ELF-1 (cell line): ENCODE measurements at places on chromosomes 6 and 20.
A peak's percentile ranks its signal among the peaks of the same experiment; 100 is the strongest.

DNA sequence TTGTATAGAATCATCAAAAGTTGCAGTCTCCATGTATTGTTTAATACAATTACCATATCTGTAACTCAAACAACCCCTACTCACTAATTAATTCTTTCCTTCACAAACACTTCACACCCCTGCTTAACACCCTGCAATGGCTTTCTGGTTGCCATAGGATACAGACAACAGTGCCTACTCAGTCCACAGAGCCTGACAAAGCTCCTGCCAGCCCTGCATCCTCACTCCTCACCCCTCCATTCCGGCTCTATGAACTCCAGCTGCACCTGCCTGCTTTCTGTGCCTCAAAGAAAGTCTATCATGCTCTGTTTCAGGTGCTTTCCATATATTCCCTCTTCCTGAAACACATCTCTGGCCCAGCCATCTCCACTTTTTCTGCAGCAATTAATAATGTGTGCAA, 253.4 kb downstream of the HACE1 start:
- DNase-seq = no peak

GRCh38 chr20:53298911-53299310, 294.7 kb downstream of the ZNF217 start:
- no peak for DNase-seq

DNA sequence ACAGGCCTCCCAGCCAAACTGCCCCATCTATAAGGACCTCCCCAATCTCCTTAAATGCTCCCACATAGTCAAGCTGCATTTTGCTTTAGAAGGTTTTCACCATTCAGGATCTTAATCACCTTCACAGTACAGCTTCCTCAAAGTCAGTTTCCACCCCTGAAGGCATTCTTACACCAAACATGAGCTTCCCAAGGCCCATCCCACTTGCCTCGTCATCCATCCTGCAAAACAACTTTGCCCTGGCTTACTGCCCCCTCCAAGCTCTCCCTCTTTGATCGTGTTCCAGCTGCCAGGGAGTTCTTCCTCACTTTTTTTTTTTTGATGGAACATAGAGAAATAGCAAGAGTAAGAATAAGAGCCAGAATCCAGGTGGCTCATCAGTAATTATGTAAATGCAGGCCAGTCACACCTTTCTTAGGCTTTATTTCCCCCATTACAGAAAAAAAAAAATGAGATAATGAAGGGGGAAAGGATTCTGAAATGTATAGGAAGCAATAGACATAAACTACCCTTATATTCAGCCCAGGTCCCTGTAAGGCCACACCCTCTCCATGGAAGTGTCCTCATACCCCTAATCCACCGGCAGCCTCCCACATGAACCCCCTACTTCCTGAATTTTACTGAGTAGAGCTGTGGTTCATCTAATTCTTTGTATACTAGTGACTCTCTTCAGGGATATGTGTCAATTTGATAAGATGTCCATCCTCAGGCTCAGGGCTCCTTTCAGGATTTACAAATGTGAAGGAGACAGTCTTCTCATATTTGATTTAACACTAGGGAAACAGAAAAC, 12.7 kb downstream of the TRIM27 start:
- peak; percentile 18 for DNase-seq

GRCh38 chr6:142185641-142186040, 38.6 kb downstream of the VTA1 start:
- DNase-seq = no peak

GRCh38 chr6:80151635-80152034, 45.2 kb downstream of the BCKDHB start:
- DNase-seq = no peak

DNA sequence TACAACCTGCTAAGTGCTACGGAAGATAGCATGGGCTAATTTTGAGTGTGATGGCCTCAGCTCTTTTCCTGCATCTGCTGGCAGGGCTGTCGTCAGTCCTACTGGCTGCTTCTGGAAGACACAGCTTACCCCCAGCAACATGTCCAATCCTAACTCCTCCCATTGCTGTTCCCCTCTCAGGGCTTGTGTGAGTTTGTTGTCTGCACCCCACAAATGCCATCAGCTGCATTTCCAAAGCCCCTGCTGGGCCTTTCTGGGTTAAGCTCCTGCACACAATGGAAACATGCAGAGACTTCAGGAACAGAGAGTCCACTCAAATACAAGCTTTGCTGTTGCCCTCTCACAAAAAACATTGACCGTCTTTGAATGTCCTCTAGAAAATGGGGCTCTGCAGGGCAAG, 84.7 kb downstream of the RNF182 start:
- no peak for DNase-seq

DNA sequence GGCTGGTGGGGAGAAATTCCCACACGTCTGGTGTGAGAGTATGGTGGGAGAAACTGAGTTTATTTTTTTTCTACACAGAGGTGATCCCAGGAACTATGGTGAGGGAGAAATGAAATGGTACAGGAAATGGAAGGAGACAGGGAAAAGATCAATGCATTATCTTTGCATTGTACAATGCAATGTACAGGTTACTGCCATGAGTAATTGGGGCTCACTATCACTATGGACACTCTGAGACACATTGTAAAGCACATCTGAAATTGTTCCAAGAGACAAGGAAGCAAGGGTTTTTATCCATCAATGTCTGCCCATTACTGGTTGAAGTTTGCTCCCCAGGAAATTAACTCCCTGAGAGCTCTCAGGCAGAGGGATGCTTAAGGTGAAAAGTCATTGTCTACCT, 21.7 kb upstream of the FAM184A start:
- DNase-seq = no peak

DNA sequence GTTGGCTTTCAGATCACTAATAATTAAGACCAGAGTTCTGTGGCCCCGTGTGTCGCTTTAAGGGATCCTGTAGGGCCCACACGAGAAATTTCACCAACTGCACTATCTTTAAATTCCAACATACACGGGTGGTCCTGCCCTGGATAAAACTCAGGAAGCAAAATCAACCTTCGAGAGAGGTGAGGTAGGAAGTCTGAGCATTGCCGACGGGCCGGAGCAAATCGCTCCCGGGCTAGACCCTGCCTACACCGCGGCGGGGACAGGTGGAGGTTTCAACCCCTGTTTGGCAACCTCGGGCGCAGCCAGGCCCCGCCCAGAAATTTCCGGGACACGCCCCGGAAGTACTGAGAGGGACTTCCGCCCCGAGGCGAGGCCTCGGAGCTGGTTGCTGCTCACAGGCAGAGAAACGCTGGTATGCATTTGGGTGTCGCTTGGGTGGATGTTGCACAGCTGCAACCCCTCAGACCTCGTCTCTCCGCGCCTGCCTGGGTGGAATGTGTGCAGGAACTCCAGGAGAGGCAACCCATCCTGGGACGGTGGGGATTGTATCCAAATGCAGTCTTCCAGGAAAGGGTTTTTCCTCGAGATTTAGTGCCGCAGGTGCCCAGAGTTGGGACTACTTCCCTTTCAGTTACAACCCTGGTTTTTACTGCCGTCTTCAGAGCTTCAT, 19.9 kb downstream of the ZKSCAN8 start:
- peak; percentile 93 for DNase-seq

DNA sequence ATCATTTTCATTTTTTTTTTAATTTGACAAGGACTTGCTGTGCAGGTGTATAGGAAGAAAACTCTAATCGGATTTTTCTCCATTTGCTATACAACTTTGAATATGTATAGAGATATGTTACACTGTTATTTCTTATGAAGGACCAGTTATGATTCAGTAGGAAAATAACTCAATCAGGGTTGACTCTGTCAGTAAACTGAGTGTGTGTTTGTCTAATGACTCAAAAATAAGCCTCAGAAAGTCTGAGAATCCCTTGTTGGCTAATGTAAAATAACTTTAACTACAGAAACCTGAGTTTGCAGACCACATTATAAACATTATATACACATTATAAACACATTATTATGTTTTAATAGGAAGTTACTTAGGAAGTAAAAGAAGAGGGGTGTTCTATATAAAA, 352.6 kb downstream of the RIMS1 start:
- no peak for DNase-seq

DNA sequence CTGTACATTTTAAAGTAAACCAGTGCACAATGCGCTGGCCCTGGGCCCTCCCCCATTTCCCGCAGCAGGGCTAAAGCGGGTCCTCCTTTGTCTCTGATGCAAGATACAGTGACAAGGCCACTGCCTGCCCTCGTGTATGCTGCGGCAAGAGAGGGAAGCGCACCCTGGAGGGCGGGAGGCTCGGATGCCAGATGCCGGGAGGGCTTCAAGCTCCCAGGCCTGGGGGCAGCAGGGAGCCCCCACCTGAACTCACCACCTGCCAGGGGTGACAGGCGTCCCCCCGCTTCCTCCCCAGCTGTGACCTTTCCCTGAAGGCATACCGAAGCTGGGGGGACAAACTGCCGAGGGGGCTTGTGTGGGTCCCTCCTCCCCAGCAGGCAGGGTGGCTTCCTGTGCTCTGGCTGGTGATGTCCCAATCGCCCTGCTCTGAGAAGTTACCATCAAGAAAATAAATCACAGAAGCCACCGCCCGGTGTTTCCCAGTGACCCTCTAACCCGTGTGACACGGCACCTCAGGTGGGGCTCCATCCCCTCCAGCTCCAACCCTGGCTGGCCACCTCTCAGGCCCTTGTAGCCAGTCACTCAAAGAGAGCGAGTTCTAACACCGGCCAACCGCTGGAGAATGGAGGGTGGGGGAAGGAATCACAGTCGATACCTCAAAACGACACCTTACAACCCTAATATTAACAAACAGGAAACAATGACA, 203.3 kb downstream of the PREX1 start:
- DNase-seq = peak; percentile 43

DNA sequence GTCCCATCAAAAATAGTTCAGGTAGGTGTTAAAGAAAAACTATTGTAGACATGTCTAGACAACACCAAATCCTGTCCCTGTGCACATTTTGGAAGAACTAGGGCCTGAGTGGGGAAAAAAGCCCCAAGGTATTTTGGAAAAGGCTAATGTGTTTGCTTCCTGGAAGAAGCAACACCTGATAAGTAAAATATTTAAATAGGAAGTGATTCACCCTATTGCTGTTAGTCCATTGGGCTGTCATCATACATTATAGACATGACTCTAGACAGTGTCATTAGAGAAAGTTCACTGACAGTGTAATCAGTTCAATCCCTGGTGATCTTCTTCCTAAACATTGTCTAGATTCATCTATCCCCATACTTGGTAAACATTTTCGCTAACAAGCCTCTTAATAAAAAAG, 465.3 kb downstream of the CBLN4 start:
- DNase-seq = no peak

- DNase-seq = no peak
Measured at GRCh38 chr20:9416421-9416820, 98.0 kb upstream of the LAMP5 start.

DNA sequence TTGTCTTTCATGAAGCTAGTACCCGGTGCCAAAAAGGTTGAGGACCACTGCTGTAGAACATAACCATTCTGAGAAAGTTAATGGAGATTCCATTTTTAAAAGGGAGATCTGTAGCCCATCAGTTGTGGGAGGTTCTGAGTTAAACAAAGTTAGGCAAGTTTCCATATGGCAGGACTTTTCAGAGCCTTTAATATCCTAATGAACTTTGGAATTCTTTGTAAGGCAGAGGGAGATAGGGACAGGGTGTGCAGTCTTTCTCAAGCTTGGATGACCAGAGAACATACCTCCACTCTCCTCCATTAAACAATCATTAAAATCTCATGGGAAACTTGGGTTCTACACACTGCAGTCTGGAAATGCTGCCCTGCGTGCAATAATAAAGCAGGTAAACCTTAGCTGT, 14.8 kb downstream of the ADGRF4 start:
- DNase-seq = no peak

GRCh38 chr6:31901415-31901952, 402 bp downstream of the ZBTB12 start:
- no peak for DNase-seq

GRCh38 chr6:43170417-43170930, 595 bp upstream of the SRF start:
- no peak for DNase-seq

DNA sequence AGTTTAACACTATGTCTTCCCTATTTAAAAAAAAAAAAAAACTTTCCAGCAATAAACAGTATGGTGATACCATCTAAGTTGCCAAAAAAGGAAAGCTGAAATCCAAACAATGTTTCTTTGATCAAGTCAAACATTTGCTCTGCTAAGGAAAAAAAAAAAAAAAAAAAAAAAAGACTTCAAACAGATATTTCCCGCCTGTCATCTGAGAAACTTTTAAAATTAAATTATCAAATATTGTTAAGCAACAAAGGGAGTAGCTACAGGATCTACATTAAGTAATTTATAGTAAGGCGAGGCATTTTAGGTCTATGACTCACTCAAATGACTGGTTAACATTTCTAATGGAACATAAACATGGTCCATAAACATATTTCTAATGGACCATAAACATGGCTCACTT, 121.2 kb downstream of the DST start:
- no peak for DNase-seq

- DNase-seq = peak; percentile 65
Measured at GRCh38 chr6:28488916-28489365, 26.7 kb downstream of the GPX6 start.

- DNase-seq = no peak
Measured at GRCh38 chr6:167661552-167662044, 165.1 kb upstream of the AFDN start.

- no peak for DNase-seq
Measured at GRCh38 chr6:70538376-70538775, 28.4 kb upstream of the SDHAF4 start.

GRCh38 chr20:40134176-40134575, 554.9 kb downstream of the MAFB start:
- no peak for DNase-seq

- DNase-seq = no peak
Measured at GRCh38 chr6:169164451-169164850, 89.2 kb downstream of the THBS2 start.

GRCh38 chr6:43540507-43540906, 23.6 kb downstream of the POLR1C start:
- no peak for DNase-seq

- peak; percentile 2 for DNase-seq
Measured at GRCh38 chr6:112881027-112881426, 533.9 kb downstream of the RFPL4B start.

DNA sequence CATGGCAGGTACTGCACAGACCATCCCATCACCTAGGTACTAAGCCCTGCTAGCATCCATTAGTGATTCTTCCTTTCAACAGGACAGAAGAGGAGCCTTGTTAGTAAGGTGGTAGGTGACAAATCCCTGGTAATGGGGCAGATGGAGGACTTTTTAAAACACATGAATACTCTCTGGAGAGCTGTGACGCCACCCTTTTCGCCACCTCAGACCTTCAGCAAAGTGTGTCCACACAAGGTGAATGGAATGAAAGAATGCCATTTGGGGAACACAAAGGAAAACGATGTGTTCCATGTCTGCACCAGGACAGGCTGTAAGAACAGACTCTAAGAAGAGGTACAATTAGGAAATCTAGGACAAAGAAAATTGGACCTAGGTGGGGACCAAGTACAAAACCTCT, 110.5 kb upstream of the CARMIL1 start:
- no peak for DNase-seq
